ENCODE measurements at places on chromosomes 11 and 22. TPM values are rescaled to one million over a fixed set of nuclear protein-coding genes. Genes with fewer than 3 reads are reported as not detected.

The TCF20 gene
- 75.6 TPM for total RNA-seq

The TUB gene
- 14.9 TPM for total RNA-seq

The FAT3 gene
- total RNA-seq: 19.1 TPM

DNA sequence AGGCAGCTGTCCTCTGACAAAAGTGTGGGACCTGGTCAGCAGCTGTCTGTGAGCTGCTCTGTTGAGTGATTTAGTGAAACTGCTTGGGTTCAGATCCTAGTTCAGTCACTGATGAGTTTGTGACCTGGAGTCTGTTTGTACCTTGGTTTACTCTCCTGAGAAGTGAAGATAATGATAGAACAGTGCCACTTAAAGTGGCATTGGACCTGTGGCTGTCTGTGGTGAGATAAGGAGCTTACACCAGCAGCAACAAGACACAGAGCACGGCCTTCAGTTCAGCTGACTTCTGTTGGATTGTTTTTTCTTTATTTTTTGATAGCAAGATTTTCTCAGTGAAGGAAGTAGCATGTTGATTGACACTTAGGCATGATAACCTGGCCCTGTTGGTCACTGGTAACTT lies 46.2 kb upstream of the CTTN start:
- H3K27ac ChIP-seq: no peak overlapping the region
- H3K36me3 ChIP-seq: peaks cover 70% of the 10 kb centered on the region
- H3K4me1 ChIP-seq: no peaks in the 10 kb centered on the region
- no peaks in the 10 kb centered on the region for H3K27me3 ChIP-seq

DNA sequence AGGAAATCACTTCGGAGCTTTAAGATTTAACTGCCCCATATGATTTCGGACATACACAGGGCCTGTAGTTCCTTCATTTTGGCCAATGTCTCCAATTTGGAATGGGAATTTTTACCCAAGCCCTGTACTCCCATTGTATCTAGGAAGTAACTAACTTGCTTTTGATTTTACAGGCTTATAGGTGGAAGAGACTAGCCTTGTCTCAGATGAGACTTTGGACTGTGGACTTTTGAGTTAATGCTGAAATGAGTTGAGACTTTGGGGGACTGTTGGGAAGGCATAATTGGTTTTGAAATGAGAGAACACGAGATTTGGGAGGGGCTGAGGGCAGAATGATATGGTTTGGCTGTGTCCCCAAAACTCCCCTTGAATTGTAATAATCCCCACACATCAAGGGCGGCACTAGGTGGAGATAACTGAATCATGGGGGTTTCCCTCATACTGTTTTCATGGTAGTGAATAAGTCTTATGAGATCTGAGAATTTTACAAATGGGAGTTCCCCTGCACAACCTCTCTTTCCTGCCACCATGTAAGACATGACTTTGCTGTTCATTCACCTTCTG lies 130.5 kb downstream of the LARGE1 start:
- no peaks in the 10 kb centered on the region for H3K4me1 ChIP-seq

The OSBP2 gene
- total RNA-seq: 3.6 TPM

- peak overlapping the region; percentile 77 for H3K4me3 ChIP-seq
- no peaks in the 10 kb centered on the region for H3K27me3 ChIP-seq
- DNase-seq: no peak
- peaks cover 38% of the 10 kb centered on the region for H3K36me3 ChIP-seq
- H3K27ac ChIP-seq: peak overlapping the region; percentile 4
Measured at GRCh38 chr11:74493791-74494630, 487 bp upstream of the LIPT2 start.
